ENCODE measurements at places on chromosomes 16 and 17.

GRCh38 chr17:610276-610675 is 104.4 kb downstream of the VPS53 start:
- no peak for DNase-seq

DNA sequence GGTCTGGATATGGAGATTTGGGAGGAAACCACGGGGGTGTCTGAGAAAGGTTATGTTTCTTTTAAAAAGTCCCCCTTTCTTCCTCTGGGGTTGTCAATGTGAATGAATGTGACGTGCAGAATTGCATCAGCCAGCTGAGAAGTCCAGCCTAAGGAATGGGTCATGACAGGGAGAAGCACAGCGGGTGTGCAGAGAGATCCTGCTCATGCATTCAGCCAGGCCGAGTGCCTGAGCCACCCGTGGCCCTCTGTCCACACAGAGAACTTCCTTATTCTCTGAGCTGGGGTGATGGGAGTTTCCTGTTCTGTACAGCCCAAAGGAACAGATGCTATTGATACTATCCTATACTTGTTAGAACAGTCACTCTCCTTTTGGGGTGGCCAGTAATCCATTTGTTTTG is 117.9 kb downstream of the CPPED1 start:
- DNase-seq: no peak

DNA sequence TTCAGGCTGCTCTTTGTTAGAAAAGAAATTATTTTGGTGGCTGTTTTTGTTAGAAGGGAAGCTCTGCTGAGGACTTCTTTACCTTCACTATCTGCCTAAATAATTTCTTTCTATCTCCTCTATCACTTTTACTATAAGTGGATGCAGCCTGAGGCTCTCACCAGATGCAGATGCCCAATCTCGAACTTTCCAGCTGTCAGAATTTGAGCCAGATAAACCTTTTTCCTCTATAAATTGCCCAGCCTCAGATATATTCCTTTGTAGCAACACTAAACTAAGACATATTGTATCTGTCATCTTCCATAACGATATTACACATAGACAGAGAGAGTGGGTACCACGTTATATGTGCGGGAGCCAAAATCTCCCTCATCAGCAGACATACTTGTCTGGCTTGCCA is 15.7 kb upstream of the CDH8 start:
- no peak for DNase-seq

DNA sequence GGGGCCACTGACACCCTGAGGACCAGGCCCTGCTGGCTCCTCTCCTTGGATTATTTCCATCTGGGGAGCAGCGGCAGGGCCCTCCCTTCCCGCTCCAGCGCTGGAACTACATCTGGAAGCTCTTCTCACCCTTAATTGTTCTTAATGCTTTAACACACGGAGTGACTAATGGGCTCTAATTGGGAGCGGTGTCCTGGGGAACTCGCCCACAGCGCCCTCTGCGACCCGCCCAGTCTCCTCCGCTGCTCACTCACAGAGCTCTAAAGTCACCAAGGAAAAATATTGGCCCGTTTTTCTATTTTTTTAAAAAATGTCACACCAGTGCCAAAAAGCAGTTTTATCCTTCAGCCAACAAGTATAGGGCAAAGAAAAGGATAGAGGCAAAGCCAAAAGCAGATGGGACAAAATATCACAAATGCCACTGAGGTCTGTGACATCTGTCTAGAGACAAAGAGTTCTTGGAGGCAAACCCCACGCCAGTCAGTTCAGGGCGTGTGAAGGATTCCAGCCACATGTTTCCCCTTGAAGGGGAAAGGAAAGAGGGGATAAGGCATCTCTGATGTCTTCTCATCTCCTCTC is 134.7 kb downstream of the RBFOX3 start:
- DNase-seq: no peak

- DNase-seq: no peak
These were observed 2.6 kb downstream of the MYL11 start for GRCh38 chr16:30377050-30377811.

- no peak for DNase-seq
These were observed 7.3 kb upstream of the IL34 start for GRCh38 chr16:70638814-70639792.

Data from stimulated activated CD4-positive, alpha-beta T cell treated with anti-CD3 and anti-CD28 coated beads, Interleukin-12 subunit alpha, Interleukin-12 subunit beta, amount 100 ng/mL, for 48 hours (primary cell).